Progenitor cell of endocrine pancreas (in vitro differentiated cells): ENCODE measurements at places on chromosomes 1 and 21.

DNA sequence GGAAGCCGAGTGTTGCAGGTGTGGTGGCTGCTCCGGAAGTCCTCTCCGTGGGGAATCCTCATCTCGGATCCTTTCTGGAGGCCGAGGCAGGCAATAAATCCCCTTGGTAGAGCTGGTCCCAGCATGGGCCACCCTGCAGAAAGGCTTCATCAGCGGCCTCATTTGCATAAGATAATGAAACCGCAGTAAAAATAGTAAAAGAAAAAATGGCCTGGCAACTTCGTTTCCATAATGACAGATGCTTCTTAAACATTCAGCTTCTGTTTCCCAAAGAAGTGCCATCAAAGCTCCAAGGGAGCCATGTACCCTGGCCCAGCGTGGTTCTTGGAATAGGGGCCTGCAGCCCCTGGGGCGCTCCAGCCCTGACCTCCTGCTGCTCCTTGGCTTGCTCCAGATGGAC, 244.1 kb downstream of the GRIK3 start:
- DNase-seq, result no peak

GRCh38 chr1:234718496-234719453, 108.8 kb upstream of the IRF2BP2 start:
- no peak for DNase-seq

GRCh38 chr1:77228836-77229235, 9.6 kb upstream of the PIGK start:
- DNase-seq, result no peak

DNA sequence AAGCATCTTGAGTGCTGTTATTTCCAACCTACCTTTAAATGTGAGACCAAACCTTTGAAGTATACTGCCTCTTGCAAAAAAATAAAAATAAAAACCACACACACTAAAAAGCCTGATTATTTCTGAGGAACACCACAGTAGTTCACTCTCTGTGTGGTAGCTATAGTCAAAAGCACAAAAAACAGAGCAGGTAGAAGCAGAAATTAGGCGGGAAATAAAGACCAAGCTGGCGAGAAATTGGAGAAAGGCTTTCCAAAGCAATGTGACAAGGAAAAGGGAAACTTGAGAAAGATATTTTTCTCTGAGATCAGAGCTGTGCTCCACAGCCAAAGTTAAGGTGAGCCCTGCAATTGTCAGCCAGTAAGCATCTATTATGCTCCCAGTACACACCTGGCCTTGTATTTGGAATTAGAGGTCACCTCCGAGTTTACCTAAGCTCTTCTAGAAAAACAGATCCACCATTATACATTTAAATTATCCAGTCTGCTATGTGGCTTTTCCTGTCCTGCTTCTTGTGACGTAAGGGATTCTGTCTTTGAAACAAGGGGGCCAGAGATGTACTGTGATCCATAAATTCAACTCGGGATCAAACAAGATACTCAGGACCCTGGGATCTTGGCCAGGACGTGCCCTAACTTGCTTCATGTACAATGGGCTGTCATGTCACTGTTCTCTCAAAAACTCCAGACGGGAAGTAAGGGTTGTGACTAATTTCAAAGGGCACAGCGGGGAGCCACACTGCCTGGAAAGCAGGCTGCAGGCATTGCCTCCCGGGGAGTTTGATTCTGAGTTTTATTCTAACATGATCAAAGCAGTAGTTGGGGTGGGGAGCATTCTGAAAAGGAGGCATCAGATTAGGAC, 39.8 kb upstream of the RAB4A start:
- no peak for DNase-seq

- DNase-seq, result no peak
These were observed 46.3 kb upstream of the ATP1B1 start for GRCh38 chr1:169060043-169060722.

- no peak for DNase-seq
These were observed 106.5 kb downstream of the RGS7 start for GRCh38 chr1:241250465-241250864.

DNA sequence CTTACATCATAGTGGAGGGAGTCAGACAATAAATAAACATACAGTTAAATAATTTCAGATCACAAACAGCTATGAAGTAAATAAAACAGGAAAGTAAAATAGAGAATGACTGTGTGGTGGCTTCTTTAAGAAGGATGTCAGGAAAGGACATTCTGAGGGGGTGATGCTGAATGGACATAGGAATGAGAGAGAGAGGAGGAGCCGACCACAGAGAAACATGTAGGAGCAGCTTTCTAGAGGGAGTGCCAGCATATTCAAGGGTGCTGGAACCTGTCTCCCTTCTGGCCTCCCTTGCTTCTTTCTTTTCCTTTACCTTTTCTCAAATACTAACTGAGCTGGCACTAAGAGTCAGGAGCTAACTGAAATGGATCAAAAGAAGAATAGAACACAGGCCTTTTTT, 20.5 kb upstream of the BCL10 start:
- DNase-seq, result no peak

- DNase-seq, result no peak
These were observed 27.2 kb downstream of the ERI3 start for GRCh38 chr1:44327679-44328491.

- no peak for DNase-seq
These were observed 71.7 kb upstream of the SIM2 start for GRCh38 chr21:36627242-36627641.

DNA sequence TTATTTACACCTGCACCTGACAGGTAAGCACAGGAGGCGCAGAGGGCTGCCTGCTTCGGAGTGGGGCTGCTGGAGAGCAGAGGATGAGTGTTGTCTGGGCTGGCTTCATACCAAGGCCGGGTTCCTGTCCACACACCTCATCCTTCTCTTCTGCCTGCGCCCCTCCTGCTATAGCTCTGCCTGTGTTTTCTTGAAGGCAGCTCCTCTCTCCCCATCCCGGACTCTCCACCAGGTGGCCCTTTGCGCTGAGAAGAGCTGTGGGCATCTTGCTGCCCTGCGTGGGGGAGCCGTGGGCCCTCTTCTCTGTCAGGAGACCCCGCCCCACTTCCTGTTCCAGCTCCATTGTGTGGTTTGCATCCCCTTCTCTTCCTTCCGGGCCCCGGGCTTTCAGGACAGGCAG, 35.0 kb downstream of the ARHGEF10L start:
- DNase-seq, result no peak

DNA sequence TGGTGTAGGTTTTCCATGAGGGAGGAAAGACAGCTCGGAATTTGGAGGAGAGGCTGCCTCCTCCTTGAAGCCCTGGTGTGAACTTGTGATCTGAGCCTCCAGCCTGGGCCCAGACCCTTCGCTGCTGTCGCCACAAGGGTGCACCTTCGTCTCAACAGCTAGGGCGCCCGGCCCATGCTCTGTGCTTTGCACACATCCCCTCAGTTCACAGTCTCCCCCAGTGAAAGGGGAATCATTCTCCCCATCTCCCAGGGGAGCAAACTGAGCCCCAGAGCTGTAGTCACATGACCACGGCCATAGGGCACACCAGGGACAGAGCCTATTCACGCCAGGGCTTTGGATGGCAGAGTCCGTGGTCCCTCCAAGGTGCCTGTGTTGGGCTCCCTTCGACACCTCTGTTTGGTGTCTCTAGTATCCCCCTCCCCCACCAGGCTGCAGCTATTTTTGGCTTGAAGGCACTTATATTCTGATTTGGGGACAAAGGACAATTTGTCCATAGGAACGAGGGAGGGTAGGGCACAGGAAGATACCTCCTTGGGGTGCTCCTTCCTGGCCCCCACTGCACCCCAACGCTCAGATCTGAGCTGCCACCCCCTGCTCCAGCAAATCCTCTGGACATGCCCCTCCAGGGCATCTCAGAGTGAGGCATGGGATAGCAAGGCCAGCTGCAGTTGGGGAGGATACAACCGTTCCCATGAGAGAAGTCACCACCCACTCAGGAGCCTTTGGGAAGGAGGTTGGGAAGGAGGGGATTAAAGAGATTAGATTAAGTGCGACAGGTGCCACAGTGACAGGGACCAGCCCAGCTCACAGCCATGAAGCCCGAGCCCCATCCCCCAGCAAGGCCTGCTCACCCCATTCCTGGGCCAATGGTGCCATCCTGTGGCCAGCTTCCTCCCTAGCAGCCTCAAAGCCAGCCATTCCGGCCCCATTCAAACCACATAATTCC, 15.7 kb downstream of the MATN1 start:
- peak; percentile 72 for DNase-seq

GRCh38 chr1:114075546-114076242, 78.0 kb downstream of the SYT6 start:
- DNase-seq, result no peak

- no peak for DNase-seq
These were observed 96.5 kb downstream of the USP25 start for GRCh38 chr21:15826147-15826780.

- DNase-seq, result no peak
These were observed 21.6 kb downstream of the KCND3 start for GRCh38 chr1:111967886-111968285.

DNA sequence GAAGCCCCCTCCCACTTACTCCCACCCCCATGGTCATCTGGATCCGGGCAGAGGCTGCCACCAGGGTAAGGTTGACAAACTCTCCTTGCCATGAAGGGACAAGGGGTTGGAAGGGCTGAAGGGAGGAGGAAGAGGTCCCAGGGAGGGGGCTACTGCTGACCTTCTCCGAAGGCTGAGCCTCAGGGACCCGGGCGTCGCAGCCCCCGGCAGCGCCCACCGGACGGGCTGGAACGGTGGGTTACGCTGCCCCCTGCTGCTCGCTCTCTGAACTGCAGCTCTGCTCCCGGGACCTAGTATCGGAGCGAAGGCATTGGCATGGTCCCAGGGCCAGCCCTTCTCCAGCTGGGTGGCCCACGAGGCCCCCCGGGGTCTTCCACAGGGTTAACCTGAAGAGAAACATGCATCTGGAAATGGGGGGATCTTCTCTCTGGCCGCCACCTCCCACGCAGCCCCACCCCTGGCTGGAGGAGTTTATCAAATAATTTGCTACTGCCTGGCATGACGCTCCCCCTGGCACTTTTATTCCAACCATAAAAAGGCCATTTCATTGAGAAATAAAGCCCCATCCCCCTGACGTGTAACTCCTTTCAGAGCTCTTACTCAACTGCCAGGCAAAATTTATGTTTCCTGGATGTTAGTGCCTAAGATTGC, 70.4 kb upstream of the TARDBP start:
- DNase-seq, result peak; percentile 75

DNA sequence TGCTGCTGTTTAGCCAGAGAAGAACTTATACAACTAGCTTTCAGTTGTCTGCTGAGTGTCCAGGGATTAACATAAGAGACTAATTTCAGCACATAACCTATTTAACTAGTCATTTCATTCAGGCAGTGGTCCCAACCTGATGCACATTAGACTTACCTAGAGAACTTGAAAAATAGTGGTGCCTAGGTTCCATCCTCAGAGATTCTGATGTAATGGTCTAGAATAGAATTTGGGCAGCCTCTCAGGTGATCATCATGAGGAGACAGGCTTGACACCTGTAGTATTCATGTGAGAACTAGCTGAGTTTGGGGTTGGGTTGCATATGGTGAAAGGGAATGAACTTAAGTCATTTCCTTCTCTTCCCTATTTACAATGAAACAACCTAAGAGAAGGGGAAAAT, 24.8 kb downstream of the CNST start:
- no peak for DNase-seq

DNA sequence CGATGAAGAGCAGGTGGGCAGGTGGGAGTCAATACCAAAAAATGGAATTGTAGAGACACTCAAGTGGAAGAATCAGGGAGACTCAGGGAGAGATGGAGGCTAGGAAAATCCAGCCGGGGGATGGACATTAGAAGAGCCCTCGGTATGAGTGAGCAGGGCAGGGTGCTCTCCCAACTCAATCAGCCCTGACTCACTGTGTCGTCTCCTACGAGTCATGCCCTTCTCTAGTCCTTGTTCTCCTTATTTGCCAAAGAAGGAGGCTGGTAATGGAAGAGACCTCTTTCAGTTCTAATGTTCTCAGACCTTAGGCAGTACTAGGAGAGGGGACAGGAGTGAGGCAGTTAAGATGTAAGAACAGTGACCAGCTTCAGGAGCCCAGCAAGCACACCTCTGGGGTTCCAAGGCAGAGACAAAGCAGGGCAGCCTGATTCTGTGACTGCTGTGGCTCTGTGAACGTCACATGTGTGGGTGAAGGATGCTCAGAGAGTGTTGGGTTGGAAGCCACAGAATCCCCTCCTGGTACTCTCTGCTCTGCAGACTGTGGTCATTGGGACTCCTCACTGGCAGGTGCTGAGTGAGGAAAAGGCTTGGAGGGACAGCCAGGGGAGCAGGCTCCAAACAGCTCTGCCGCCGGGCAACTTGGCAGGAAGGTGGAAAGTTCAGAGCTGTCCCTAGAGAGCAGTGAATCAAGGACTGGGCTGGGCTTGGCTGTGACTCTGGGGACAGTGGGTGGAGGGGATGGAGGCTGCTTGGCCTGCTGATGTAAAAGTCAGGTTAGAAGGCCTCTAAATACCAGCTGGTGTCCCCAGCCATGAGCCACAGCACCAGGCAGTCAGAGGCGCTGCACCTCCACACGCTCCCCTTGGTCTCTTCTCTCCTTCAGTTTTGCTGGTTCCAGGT, 11.1 kb upstream of the GJA5 start:
- no peak for DNase-seq

- DNase-seq, result no peak
These were observed 70.9 kb upstream of the ETS2 start for GRCh38 chr21:38734646-38735365.

DNA sequence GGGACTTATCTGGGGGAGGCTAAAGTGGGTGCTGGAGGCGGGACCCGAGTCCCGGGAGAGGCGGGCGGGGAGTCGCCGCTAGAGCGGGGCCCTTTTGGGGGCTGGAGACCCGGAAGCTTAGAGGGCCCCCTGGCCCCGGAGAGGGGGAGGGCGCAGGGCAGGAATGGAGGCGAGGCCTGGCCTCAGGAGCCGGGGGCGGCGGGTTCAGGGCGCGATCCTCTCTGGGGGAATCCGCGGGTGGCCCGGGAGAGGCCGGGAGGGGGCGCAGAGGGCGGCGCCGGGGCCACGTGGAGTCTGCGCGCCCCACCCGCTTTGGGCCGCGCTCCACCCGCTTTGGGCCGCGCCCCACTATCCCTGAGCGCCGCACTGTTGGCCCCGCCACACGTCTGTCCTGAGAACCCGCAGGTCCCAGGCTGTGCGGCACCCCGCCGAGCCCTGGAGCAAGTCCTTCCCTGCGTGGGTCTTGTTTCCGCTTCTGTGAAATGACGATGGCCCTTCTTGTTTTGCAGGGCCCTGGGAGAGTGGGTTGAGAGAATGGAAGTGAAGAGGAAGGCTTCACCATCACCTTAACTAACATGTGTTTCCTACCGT, 84.4 kb downstream of the NKAIN1 start:
- peak; percentile 57 for DNase-seq

DNA sequence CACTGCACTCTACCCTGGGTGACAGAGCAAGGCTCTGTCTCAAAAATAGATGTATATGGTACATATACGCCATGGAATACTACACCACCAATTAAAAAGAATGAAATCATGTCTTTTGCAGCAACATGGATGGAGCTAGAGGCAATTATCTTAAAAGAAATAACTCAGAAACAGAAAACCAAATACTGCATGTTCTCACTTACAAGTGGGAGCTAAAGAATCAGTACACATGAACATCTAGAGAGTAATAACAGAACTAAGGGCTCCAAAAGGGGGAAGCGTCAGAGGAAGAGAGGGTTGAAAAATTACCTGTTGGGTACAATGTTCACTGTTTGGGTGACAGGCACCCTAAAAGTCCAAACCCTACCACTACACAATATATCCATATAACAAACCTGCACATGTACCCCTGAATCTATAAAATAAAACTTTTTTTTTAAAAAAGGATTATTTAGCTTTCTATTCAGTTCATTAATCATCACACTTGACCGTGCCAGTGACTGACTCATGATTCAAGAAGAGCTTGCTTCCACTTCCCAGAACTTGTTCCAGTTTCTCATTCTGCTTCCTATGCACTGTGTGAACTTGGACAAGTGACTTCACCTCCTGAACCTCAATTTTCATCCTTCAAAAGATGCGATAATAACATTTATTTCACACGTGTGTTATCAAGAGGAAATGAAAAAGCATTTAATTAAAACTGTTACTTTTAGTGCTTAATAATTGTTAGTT, 109.6 kb downstream of the PLPP3 start:
- no peak for DNase-seq
